IPS-NIHi11 (cell line): ENCODE measurements at places on chromosomes 7 and 10.

GRCh38 chr7:88358526-88358838 is 51.8 kb upstream of the STEAP4 start:
- DNase-seq = no peak

DNA sequence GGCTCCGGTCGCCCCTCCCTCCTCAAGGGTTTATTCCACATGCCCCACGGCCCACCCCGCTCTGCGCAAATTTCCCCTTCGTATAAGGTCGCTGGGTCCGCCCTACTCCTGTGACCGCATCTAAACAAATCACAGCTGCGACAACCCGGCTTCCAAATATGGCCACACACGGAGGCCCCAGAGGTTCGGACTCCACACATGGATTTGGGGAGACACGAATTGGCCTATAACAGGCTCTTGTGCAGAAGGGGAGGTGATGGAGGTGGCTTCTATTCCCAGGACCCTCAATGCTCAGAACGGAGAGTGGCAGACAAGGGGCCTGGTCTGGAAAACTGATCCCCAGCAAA is 90.1 kb downstream of the FOXL3 start:
- DNase-seq = peak; percentile 50

DNA sequence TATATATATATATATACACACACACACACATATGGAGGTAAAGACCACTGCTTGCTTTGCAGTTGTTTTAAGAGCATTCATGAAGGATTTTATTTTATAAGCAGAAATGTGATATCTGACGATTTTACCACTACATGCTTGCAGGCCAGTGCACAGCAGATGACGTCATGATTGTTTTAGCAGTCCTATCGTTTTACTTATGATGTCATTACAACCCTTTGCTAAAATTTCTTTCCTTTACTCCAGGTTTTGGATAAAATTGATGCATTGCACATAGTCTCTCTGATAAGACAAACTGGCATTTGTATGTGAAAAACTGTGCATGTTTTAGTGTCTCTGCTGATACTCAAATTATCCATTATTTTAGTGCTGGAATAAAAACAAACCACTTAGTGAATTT is 9.2 kb downstream of the EGFR start:
- no peak for DNase-seq

DNA sequence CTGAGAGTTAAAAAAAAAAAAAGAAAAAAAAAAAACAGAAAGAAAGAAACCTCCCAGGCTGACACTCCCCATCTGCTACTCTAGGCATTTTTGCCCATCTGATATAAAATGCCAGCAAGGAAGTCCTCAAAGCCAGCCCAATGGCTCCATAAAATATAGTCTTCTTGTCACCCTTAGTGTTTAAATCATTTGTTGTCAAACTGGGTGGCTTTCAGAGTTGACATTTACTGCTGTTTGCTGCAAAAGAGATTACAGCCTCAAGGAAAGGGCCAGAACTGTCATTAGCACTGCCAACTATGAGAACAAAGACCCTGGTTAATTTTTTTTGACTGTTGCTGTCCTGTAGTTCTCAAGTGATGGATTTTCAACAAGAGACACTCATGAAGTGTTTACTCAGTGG is 86.5 kb downstream of the TRIL start:
- no peak for DNase-seq

- DNase-seq = no peak
These were observed at the start of gene UNCX for GRCh38 chr7:1232623-1233332. UNCX (plus strand) TSS chr7:1232872; CDS start chr7:1233018, 146 bp downstream.
